Activated naive CD8-positive, alpha-beta T cell treated with anti-CD3 and anti-CD28 coated beads for 36 hours (primary cell): ENCODE measurements at places on chromosomes 5 and 9. TPM values are rescaled to one million over a fixed set of nuclear protein-coding genes. Genes with fewer than 3 reads are reported as not detected.

ANKRD20A1 gene
- total RNA-seq, result not detected

RRAGA gene
- total RNA-seq, result 56.0 TPM

SPINK4 gene
- not detected for total RNA-seq

SLC25A2 gene
- 0.21 TPM for total RNA-seq

SLC45A2 gene
- total RNA-seq, result not detected

ZNF608 gene
- 0.06 TPM for total RNA-seq

LHX6 gene
- total RNA-seq, result 0.16 TPM

FANCG gene
- 92.8 TPM for total RNA-seq

SPATA24 gene
- total RNA-seq, result 2.2 TPM

VLDLR gene
- total RNA-seq, result 9.3 TPM

ADAMTSL1 gene
- total RNA-seq, result not detected

EMB gene
- 60.8 TPM for total RNA-seq

WNK2 gene
- 0.88 TPM for total RNA-seq

TTC16 gene
- total RNA-seq, result 1.4 TPM

DNA sequence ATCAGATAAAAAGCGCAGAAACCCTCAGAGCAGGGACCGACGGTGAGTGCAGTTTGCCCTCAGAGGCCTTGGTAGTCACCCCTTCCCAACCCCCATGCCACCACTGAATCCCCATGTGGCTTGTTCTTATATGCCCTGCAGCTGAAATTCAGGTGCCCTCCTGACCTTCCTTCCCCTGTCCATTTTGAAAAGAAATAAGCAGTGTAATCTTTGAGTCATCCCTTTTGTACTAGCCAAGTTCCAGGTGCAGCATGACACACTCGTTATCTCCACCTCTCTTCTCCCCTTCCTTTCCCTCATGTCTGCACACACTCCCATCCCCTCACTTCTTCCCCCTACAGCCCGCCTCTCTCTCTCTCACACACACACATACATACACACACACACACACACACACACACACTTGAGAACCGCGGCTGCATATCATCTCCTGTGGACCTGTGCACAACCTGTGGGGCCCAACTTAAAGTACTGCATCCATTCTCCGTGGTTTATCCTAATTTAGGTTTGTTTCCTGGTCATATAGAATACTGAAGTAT is 53.1 kb downstream of the SYK start:
- DNase-seq, result no peak

DNA sequence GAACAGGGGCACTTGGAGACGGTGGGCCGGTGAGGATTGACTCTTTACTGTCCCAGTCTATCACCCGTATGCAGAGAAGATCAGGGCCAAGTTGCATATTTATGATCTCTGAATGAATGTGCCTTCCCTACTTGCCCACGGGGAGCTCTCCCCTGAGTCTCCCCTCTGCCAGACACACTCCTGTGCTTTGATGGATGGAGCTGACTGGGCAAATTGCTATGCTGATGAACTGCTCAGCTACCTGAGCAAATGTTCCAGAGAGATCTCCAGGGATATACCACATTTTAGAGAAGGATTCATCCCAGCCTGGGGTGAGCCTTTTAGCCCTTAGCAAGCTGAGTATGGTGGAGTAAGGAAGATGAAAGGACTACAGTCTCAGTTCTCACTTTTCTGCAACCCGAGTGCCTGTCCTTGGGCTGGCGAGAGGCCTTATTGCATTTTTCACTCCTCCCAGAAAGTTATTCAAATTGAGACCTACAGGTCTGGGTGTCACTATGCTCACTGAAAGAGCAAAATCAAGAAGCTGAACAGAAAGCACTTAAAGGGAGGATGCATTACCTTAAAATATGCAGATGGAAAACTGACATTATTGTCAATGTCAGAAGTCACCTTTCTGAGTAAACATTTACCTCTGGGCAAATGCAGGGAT is 526.7 kb upstream of the WWC1 start:
- DNase-seq, result no peak

DNA sequence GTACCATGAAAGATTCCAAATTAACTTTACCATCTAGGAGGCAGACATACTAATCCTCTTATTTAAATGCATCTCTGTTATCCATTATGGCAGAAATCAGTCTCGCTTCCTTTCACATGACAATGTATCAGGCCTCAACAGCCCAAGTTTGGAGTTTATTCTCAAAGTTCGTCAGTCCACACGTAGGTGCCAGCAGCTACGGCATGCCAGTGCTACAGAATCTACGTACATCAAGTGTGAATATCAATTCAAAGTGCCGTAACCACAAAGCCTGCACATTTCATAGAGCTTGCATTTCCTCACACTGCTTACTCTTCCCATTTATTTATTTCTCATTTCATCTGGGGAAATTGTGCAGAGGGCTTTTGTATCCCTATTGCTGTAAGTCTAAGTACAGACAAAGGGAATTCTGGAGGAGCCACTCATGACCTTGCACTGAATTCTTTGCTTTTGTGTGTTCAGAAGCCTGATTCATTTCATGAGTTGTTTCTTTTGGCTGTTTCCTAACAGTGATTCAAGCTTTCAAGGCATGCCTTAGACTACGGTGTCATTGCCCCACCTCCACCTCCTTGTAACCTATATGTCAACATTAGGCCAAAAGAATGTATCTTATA is 10.0 kb downstream of the ENC1 start:
- DNase-seq, result no peak

GRCh38 chr5:126384985-126385384 is 38.2 kb upstream of the GRAMD2B start:
- DNase-seq, result no peak

GRCh38 chr5:57311921-57312735 is 138.3 kb downstream of the GPBP1 start:
- DNase-seq, result no peak

DNA sequence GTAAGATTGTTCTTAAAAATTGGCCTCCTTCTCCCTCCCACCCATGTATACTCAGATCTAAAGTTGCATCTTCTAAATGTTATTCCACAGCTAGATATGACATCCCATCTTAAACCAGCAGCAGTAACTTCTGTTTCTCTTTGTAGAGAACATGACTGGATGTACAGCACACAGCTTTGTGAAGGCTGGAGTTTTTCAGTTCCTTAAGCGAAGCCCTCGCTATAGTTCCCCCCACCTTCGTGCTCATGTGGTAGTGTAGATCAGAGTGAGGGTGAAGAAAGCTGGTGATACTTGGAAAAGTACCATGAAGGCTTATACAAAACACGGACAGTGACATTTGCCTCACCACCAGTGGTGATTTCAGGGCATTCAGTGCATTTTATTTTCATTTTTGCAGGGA is 137.5 kb downstream of the MAT2B start:
- no peak for DNase-seq

DNA sequence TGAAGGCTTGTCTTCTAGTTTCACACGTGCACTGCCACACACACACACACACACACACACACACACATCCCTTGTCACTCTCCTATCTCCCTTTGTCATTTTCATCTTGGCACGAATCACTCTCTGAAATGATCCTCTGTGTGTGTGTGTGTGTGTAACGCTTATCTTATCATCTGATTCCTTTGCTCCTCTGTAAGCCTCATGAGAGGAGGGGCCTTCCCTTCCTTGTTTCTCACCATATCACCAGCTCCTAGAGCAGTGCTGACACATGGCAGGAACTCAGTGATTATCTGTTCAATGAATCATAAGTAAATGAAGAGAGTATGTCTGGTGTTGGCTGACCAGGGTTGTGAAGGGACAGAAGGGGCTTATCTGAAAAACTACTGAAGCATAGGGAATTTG is 53.3 kb downstream of the PDE4D start:
- no peak for DNase-seq

GRCh38 chr9:32738501-32739172 is 44.7 kb upstream of the TMEM215 start:
- no peak for DNase-seq

GRCh38 chr9:134913041-134913712 is 4.5 kb downstream of the FCN1 start:
- DNase-seq, result no peak

- no peak for DNase-seq
Measured at GRCh38 chr5:149804478-149805450, 74.7 kb downstream of the PPARGC1B start.

DNA sequence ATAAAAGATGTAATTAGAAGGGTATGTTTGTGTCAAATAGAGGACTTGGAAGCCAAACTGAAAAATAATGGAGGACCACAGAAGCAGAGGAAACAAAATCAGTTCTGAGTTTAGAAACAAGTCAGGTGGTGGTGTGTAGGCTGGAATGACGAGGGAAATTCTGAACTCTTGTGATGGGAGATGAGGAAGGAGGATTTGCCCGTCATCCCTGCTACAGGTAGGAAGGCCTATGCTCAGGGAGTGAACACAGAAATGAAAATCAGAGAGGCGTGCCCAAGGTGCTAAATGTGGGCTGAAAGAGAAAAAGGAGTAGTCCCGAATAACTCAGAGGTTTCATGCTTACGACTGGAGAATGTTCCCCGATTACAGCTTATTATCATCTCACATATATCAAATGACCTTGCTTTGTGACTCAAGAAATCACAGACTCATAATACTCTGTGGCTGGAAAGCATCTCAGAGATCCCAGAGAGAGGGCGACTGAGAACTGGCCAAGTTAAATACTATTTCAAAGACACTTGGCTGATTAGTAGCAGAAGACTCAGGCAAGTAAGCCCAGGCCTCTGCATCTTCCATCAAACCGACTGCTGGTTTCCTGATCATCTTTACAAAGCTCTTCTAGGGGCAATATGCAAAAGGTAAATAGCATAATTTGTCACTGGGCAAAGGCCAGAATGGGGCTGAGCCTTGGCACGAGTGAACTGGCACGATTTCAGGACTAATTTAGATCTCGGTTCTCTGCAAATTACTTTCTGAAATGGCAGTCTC is 126.0 kb downstream of the SUSD1 start:
- DNase-seq, result no peak

DNA sequence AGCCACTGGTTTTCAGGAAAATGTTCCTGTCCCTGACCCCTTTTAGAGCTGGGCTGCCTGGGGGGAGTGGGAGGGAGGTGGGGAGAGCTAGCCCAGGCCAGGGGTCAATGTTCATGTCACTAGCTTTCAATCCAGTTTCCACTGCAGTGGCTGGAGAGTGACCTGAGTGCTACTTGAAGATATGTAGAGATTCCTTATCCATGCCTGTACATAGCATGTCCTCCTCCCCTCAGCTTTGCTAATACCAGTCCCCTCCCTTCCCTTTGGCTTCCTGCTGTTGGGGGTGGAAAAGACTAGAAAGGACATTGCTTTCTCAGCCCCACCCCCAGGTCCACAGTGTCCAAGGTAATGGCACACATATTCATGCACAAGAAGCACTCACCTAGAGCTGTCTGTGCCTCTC is 7.8 kb downstream of the DNAJB5 start:
- DNase-seq, result no peak

DNA sequence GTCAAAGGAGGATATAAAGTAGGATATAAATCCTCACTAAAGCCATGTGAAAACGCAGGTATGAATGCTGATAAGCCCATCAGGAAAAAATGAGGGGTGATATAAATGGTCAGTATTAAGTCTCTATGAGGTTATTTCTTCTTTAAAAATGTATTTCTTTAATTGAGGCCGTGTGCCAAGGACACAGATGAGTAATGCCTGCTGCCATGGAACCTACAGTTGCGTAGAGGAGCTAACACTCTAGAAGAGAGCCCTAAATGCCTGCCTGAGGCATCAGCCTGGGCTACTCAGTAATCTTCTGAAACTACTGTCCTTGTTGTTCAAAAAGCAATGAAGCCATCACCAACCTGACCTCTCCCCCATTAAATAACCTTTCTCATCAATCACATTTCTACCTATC is 84.9 kb downstream of the KLHL3 start:
- no peak for DNase-seq

DNA sequence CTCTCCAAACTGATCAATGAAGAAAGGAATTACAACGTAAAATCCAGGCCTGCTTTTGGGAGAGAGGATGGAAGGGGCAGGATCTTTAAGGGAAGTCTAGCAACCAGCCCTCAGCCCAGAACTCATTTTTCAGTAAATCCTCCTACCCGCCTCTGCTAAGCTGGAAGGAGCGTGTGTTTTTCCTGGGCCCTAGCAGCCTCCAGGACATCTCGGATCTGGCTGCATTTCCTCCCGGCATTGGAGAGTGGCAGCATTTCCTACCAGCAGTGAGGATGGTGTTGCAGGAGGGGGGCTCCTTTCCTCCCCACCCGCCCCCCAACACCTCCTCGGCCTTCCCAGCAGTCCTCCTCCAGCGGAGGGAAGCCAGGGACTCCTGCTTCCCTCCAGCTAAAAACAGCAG is 54.5 kb downstream of the DCP2 start:
- no peak for DNase-seq

- no peak for DNase-seq
Measured at GRCh38 chr5:135251093-135251492, 147.9 kb downstream of the MACROH2A1 start.

- DNase-seq, result peak; percentile 78
Measured at GRCh38 chr9:129175825-129176633, 2.0 kb downstream of the IER5L start.

DNA sequence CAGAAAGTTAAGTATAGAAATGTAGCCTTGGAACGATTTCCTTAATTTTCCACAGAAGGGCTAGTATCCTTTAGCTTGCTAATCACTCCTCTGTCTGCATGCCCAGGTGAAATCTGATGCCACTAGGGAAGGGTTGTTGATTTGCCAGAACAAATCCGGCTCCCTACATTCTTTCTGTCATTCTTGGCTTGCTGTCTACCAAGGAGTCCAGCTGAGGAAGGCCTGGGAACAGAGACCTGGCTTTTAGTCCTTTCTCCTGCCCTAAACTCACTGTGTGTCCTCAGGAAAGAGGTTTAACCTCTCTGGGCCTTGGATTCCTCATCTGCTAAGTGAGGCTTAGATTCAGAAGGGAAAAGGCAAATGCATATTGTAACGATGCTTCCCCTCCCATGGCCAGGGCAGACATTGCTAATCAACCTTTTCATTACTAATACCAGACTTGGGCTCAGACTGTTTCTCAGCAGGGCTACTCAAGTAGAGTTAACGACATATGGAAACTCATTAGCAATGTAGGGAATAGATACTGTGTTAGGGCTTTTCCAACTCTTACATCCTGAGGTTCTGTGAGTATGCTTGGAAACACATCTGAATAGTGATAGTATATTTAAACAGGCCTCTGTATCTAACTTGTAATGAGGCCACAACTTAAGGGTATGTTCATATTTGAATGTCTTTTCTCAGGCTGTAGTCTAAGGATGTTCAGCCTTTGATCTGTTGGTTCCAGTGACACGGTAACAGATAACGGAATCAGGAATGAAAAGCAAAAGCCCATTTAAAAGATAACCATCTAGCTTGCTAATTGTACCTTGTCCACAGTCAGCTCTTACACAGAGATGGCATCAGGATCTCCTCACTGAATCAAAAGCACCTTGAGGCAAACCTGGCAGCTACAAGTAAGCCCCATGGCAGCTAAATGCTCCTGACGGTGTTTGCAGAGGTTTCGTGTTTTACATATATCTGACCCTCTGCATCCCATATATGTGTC is 4.1 kb downstream of the GALNT10 start:
- no peak for DNase-seq
